Mucosa of descending colon (tissue), 3 donors: ENCODE measurements at places on chromosomes 13 and 19. TPM values are rescaled to one million over a fixed set of nuclear protein-coding genes. Genes with fewer than 3 reads are reported as not detected.

GRCh38 chr13:97932647-97933046 lies 20.8 kb upstream of the IPO5 start:
- DNase-seq: no peak

DNA sequence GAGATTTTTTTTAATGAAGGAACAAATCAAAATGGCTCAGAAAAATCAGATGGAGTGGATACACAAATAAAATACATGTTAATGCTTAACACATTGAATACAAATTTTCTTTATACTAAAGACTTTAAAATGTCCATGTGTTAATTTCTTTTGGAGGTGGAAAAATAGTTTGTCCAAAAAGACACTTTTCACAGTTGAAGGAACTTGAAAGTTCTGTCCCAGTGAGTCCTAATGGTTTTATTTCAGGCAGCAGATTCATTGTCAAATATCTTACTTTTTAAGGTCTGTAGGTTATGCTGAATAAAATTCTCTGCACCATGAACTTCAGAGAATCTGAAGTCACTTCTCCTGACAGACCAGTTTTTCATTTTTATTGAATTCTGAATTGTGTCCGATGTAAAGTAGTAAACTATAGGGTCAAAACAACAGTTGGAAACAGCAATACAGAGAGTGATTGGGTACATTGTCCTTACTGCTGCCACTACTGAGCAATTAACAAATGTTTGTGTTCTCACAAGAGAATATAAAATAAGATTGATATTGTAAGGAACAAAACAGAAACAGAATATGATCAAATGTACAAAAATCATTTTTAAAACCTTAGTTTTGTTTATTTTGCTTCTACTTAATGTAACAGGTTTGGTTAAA lies 1.6 kb downstream of the LPAR6 start:
- no peak for DNase-seq

- no peak for DNase-seq
Observed at GRCh38 chr19:32543115-32543900, 37.7 kb upstream of the PDCD5 start.

GRCh38 chr19:49793561-49793840 lies 19.6 kb downstream of the FUZ start:
- no peak for DNase-seq

DNA sequence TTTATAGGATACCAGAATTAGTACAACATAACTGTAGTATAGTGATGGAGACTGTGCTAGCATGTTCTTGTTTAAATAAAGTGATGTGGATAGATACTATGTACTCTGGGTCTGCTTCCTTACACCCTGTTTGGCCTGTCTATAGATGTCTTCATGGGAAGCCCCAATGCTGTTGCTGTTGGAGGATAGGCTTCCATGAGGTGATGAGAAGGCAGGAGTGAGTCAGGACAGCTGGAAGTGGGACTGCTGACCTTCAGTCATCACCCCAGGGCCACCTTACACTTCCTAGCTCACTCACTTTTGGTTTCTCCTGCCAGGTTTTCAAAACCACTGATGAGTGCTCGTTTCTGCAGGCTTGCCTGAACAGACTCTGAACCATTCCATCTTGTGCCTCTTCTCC lies 4.2 kb downstream of the KCTD4 start:
- DNase-seq: no peak

- no peak for DNase-seq
Observed at GRCh38 chr13:104875038-104875754, 1660.3 kb downstream of the EFNB2 start.

GRCh38 chr13:29903996-29904395 lies 53.6 kb upstream of the UBL3 start:
- no peak for DNase-seq

GRCh38 chr19:51227966-51228365 lies 3.1 kb downstream of the CD33 start:
- no peak for DNase-seq

- DNase-seq: peak; percentile 77
Observed at GRCh38 chr13:44903574-44903985, 85.7 kb downstream of the NUFIP1 start.

The PGLYRP2 gene
- total RNA-seq: not detected

The SRRM5 gene
- total RNA-seq: 0.41 TPM

The ZNF235 gene
- 11.7 TPM for total RNA-seq

The ESD gene
- total RNA-seq: 98.0 TPM
